ENCODE measurements at places on chromosomes 2 and 18.

DNA sequence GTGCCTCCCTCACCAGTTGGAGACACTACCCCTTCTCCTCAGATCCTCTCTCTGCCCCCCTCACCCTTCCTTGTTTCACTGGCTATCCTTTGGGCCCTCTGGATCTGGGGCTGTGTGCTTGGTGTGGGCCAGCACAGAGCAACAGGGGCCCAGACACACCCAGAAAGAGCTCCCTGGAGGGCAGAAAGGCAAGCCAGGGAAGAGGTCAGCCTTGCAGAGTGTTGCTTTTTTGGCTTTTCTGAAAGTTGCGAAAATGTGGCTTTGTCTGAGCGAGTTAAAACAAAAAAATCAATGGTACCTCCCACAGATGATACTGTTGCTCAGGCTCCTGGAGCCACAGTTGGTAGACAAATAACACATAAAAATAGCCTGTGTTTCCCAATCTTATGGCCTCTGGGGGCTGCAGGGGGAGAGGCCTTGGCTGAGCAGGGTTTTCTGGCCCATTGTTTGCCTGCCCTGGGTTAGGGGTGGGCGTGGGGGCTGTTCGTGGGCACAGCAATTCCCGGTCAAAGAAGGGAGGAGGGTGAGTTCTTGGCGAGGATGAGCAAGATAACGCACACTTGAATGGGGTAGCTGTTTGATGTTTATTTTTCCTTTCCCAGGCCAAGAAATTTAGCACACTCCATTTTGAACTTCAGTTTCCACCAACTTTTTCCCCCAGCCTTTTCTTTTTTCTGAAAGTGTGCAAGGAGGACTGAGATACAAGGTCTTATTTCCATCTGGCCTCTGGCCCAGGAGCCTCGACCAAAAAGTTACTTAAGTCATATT lies 167.0 kb upstream of the HAAO start:
- DNase-seq = no peak

GRCh38 chr2:42124011-42124785 lies 45.0 kb upstream of the EML4 start:
- DNase-seq = no peak

- DNase-seq = no peak
Measured at GRCh38 chr18:46578987-46579386, 78.0 kb downstream of the LOXHD1 start.

DNA sequence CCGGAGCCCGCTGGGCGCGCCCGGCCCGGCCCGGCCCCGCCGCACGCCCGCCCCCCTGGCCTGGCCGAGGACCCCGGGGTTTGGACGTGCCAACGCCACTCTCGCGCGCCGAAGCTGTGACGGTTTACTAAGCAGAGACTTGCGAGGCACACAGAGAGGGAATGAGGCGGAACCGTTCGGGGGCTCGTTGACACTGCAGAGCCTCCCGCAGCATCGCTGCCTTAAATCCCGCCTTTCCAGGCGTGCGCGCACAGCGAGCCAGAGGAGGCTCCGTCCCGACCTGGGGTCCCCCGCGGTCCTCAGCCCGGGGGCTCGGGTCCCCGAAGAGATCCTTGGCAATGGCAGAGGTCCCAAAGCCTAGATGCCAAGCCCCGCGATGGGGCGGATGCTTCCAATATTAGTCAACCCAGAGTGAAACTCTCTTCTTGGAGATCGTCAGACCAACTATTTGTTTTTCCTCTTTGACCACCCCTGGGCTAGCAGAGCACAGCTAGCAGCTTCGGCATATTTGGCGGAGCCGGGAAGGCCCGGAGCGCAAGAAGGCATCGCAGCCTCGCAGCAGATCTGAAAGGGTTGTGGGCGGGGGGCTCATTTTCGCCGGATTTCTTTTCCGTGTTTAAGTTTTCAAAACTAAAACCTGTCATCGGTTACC lies at the start of gene ZNF385B:
Gene ZNF385B, minus strand, starts transcription at position 197 of the 652 bp plus-strand sequence.
- no peak for DNase-seq

DNA sequence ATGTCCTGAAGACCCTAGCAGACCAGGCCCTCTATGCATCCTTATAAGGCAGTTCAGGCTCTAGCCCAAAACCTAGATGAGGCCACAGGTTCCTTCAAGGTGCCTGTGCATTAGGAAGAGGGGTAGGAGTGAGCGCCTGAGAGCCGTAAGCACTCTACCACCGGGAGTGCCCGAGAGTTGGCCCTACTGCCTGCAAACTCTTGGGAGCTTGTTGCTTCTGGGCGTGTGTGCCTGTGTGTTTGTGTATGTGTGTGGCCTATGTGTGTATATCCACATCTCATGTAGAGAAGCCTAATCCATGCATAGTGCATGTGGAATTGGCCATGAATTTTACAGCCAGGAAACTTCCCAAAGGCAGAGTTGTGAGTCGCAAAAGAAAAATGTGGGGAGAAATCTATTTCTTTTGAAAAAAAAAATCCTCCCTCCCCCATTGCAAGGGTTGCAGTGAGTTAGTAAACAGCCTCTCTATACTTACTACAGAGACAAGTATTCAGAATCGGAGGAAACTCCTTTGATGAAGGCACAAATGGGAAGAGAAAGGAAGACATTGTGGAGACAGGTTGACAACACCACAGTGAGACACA lies 96.8 kb downstream of the ADD2 start:
- DNase-seq = no peak

GRCh38 chr2:36716111-36716510 lies 19.6 kb downstream of the VIT start:
- no peak for DNase-seq

DNA sequence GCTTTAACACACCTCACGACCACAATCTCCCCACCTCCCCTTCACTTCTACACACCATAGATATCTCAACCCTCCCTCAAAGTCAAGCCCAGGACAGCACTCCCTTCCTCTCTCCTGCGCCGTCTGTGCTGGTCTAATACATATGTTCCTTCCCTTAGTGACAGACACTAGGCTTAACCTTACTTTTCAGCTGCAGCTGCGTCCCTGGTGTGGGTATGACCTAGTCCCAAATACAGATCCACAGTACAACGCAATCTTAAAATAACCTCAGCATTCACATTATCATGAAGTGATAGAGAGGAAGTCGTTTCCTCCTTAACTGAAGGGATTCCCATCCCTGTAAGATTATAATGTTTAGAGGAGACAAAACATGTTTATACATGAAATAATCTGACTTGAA lies 192.7 kb upstream of the TANK start:
- DNase-seq = no peak
